ENCODE measurements at places on chromosomes 2 and 18. TPM values are rescaled to one million over a fixed set of nuclear protein-coding genes. Genes with fewer than 3 reads are reported as not detected.

DNA sequence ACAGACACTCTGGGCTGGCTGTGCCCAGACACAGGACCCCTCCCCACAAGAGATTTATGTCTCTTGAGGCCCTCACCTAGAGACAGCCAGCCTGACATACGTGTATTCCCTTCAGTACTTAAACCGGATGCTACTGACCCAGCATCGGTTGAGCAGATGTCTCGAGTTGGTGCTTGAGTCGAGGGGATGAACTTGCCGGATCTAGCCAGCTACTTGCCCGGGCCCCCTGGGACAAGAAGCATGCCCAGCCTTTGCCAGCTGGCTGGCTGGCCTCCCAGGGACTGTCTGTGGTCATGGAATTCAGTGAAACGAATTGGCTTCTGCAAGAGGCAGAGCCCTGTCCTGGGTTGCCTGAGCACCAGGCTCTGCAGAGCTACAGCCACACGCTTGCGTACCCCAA, 36.0 kb downstream of the DNMT3A start:
- DNase-seq = peak; percentile 69

GRCh38 chr18:46810481-46811000, 53.7 kb upstream of the ST8SIA5 start:
- no peak for DNase-seq

- DNase-seq = no peak
Observed at GRCh38 chr2:208227581-208228232, 27.2 kb downstream of the IDH1 start.

Gene MAB21L4
- total RNA-seq = not detected

Gene SOX11
- 0.10 TPM for total RNA-seq

GRCh38 chr2:127392133-127392827, 4.5 kb upstream of the MAP3K2 start:
- no peak for DNase-seq

Gene DNAJC5G
- total RNA-seq = 2.1 TPM

DNA sequence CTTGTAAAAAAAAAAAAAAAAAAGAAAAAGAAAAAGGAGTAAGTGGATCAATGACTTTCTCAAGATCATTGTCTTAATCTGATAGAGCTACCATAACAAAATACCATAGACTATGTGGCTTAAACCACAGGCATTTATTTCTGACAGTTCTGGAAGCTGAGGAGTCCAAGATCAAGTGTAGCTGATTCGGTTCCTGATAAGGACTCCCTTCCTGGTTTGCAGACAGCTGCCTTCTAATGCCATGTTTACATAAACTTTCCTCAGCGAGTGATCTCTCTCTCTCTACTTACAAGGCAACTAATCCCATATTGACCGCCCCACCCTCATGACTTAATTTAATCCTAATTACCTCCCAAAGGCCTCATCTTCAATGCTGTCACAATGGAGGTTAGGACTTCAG, 36.5 kb upstream of the SIX2 start:
- no peak for DNase-seq

DNA sequence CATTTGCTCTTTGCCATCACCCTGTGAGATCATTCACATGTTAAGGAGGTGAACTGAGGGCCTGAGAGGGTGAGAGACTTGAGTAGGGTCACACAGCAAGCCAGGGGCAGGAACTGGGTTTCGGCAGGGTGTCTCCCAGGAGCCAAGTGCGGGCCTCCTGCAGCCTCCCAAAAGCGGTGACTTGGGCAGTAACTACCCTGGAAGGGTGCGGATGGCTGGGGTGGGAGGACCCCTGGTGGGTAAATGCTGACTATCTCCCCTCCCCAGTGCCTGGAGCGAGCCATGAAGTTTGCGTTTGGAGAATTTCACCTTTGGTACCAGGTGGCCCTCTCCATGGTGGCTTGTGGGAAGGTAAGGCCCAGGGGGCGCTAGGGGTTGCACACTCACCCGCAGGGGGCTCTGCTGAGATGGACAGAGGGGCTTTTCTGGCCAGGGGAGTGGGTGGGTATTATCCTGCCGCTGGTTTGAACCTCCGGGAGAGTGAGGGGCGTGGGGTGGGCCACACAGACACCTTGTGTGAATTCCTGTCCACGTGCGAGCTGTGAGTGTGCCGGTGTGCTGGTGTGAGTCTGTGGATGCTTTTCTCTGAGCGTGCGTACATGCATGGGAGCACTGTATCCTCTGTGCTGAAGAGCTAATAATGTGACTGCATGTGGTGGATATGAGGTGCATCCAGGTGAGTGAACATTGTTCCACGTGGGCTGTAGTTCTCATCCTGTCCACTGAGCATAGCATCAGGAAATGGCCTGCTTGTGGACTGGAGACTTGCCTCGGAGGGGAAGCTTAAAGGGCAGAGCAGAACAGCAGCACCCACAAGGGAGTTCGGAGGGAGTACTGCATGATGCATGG, 91.0 kb upstream of the MCFD2 start:
- no peak for DNase-seq

GRCh38 chr2:144248350-144249034, 271.4 kb downstream of the ZEB2 start:
- DNase-seq = no peak

DNA sequence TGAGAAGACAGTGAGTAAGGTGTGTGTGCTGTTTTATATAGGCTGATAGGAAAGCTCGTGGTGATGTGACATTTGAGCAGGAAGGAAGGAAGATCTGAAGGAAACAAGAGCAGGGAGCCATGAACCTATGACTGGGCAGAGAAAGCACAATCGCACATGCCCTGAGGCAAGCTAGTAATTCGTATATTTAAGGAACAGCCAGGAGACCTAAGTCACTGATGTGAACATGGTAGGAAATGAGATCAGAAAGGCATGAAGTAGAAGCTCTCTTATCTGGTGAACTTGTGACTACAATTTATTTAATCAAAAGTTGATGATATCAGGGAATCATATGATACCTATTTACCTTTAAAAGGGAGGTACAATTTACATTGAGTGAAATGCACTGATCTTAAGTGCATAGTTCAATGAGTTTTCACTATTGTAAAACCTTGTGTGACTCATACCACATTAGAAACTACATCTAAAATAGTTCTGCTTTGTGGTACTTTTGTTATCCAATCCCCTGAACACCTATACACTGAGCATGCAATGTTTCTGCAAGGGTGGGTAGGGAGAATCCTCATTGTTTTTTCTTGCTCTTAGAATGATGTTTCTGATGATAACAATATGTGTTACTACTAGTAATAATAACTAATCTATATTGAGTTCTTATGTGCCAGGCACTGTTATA, 67.5 kb downstream of the GALNT13 start:
- no peak for DNase-seq

GRCh38 chr2:866009-866680, 84.5 kb upstream of the SNTG2 start:
- DNase-seq = peak; percentile 45

DNA sequence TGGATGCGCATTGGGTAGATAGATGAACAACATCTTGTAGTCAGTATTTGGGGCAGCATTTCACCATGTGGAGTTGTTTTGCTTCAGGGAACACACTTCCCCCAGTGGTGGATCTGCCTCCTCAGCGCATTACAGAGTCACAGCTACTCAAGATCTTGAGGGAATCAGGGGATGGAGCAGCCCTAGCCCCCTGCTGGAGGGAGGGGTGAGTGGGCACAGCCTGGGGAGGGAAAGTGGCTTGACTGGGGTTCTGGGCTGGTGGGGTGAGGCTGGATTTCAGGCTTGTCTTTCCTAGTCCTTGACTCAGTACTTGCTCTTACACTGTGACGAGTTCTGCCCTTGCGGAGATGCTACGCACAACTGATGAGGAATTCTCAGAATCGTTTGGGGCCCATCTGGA, 271.0 kb upstream of the HS6ST1 start:
- DNase-seq = no peak

Gene COLEC12
- total RNA-seq = 8.3 TPM

- no peak for DNase-seq
Observed at GRCh38 chr18:78818961-78819360, 160.7 kb upstream of the SALL3 start.

DNA sequence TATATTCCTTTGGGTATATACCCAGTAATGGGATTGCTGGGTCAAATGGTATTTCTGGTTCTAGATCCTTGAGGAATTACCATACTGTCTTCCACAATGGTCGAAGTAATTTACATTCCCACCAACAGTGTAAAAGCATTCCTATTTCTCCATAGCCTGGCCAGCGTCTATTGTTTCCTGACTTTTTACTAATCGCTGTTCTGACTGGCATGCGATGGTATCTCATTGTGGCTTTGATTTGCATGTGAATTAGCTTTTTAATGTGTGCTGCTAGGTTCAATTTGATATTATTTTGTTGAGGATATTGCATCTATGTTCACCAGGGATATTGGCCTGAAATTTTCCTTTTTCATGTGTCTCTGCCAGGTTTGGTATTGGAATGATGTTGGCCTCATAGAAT, 67.4 kb upstream of the VRK2 start:
- no peak for DNase-seq

DNA sequence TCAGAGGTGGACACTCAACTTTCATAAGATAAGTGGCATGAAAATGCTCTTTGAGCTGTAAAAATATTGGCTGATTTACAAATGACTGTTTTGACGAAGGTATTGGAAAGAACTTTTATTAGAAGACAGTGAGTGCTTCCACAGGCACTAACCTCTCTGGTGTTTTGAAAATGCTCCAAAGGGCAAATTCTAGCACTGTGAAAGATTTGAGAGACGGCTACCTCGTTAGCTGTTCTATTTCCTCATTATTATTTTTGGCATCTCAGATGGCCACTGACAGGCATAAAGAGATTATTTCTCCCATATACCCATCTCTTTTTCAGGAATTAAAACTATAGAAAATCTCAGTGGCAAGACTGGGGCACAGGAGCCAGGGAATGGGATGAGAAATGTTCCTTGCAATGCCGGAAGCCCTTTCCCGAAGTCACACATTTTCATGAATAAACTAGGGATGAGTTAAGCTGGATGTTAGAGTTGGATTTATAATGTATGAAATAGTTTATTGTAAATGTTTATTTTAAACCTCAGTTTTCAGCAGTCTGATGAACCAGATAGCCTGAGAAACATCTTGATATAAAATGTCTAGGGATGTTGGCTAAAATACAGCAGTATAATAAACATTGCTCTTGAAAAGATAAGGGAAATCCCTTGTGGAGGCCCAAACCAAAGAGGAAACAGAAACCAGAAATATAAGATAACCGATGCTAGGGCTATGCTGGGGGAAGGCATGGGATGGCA, 175.7 kb downstream of the ASB1 start:
- DNase-seq = no peak

DNA sequence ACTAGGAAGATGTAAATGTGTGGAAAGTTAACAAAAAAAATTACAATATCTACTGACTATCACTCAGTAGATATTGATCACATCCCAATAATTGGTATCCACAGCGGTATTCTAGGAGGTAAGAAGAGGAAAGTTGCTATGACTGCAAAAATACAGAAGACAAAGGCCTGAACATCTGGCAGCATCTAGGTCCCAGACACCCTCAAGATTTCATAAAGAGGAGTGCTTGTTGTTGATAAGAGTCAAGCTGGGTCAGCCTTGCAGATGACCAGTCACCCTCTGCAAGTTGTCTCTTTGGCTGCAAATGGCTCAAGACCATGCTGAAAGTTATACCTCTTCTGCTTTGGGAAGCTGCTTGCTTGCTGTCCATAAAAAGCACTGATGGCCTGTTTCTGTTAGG, 228.4 kb upstream of the FBXO11 start:
- DNase-seq = no peak

DNA sequence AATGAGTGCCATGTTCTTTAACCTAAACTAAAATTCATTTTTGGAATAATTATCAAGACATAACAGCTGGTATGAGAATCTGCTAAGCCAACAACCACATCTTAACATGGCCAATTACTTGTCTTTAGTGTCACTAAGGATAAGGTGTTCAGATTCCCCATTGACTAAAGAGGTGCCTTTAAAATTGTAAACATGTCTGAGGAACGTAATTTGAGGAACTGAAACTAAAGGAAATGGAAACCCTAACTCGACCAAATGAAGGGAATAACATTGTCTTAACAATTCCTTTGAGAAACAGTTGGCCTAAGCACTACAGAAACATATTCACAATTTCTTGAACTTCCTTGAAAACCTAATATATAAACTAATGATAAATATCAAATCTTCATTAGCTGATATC, 355.4 kb upstream of the GULP1 start:
- DNase-seq = no peak

DNA sequence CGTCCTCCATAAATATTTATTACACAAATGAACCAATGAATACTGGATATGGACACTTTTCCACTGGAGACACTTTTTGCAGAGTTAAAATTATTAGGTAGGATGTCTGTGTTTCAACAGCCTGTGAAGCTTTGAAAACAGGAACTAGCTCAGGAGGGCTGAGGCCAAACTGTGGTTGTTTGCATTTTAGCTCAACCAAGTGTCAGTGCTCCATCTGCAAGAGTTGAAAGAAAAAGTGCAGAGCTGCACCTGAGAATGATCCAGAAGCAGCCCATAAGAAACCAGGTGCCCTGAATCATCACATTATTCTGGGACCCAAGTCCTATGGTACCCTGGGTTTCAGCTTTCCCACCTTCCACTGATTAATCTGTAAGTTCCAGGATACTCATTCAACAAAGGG, 180.4 kb downstream of the TRIB2 start:
- DNase-seq = no peak

Gene RNU2-63P
- not detected for total RNA-seq

DNA sequence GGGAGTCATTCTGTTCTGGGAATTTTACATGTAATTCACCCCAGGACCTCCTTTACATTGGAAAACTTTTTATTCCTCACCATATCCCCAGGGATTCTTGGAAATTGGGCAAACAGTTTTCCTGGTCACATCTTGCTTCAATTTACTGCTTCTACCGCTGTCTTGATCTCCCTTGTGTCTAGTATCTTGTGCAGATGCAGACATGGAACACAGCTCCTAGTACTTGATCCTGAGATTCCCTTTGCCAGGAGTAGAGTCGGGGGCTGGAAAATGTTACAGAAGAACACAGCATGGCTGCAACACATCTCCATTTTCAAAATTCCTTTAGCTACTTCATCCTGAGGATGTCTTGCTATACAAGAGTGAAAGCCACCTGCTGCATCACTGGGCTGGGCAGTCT, 472.8 kb downstream of the PLCL1 start:
- no peak for DNase-seq

GRCh38 chr18:67926929-67927864, 410.7 kb upstream of the DSEL start:
- no peak for DNase-seq

DNA sequence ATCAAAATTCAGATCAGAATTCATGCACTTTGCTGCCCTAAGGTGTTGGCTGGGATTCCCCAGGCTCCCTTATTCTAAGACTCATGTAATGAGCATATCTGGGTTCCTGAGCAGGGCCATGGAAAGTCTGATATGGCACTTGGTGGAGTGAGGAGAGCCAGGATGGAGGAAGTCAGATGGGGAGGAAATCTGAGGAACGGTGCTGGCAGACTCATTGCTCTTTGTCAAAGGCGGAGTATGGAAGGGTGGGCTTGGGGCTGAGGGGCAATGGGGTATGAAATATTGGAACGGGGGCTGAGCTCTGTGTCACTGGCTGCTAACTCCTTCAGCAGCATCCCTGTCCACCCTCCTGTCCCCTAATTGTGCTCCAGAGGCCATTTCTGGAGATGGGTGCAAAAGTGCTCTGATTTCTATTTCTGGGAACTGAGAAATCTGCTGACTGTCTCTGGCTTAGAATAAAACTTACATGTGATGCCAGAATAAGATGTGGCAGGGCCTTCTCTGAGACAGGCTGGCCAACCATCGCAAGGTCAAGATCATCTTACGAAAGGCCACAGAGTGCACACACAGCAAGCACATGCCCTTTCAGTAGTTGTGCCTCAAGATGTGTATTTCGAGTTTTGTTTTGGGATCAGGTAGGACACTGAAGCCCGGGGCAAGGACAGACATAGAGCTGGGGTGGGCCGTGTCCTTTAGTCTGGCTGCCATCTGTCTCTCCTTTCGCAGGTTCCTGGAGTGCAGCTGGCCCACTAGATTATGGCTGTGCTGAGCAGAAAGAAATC, 480.0 kb upstream of the HS6ST1 start:
- DNase-seq = no peak

Gene PTPN2
- total RNA-seq = 11.7 TPM

Data from left ventricle myocardium superior (tissue), 1 donor.